Endodermal cell (in vitro differentiated cells): ENCODE measurements at places on chromosomes 1 and 21. TPM values are rescaled to one million over a fixed set of nuclear protein-coding genes. Genes with fewer than 3 reads are reported as not detected.

The TRIM67 gene
- total RNA-seq: 0.04 and 0.05 TPM in 2 replicates

The C1orf53 gene
- total RNA-seq: 1.7 to 3.8 TPM (median 1.7 TPM) in 3 replicates

- peak; percentile 71 for DNase-seq
Observed at GRCh38 chr21:17612023-17612564, 607 bp downstream of the BTG3 start.

DNA sequence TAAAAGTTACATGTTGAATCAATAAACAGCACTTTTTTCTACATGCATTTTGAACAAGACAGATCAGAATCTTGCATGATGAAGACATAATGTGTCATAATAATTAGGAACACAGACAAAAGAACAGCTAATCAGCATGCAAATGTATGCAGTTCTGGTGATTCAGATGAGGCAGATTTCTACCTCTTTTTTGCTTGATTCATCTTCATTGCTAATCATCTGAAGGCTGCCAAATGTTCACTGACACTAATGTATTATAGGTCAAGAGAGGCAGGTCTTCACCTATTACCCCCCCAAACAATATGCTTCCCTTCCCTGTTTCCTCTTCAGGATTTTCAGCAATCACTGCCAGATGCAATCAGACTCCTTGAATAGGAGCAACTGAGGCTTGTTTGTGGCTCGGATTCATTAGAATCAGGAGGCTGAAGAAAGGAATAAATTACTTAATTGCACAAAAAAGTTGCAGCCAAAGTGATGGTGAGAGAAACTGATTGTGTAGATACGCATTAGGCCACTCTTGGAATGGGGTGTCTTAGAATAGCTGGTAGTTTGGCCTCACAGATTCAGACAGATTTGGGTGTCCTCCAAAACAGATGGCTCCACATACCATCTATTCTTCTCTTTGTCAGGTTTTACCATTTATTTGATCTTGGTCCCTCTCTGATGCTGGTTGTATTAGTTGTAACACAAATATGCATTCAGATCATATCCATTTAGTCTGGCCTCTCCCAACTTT is 275.4 kb downstream of the RPS6KC1 start:
- DNase-seq: no peak

GRCh38 chr1:11194407-11195176 is 5.4 kb downstream of the ANGPTL7 start:
- DNase-seq: no peak

DNA sequence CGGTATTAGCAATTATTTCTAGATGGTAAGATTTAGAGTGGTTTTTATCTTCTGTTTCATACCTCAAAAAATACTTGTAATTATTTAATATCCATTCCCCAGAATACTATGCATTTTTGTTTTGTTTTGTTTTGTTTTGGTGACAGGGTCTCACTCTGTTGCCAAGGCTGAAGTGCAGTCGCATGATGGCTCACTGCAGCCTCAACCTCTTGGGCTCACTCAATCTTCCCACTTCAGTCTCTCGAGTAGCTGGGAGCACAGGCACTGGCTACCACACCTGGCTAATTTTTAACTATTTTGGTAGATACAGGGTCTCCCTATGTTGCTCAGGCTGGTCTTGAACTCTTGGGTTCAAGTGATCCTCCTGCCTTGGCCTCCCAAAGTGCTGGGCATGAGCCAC is 252.7 kb downstream of the AKT3 start:
- no peak for DNase-seq

DNA sequence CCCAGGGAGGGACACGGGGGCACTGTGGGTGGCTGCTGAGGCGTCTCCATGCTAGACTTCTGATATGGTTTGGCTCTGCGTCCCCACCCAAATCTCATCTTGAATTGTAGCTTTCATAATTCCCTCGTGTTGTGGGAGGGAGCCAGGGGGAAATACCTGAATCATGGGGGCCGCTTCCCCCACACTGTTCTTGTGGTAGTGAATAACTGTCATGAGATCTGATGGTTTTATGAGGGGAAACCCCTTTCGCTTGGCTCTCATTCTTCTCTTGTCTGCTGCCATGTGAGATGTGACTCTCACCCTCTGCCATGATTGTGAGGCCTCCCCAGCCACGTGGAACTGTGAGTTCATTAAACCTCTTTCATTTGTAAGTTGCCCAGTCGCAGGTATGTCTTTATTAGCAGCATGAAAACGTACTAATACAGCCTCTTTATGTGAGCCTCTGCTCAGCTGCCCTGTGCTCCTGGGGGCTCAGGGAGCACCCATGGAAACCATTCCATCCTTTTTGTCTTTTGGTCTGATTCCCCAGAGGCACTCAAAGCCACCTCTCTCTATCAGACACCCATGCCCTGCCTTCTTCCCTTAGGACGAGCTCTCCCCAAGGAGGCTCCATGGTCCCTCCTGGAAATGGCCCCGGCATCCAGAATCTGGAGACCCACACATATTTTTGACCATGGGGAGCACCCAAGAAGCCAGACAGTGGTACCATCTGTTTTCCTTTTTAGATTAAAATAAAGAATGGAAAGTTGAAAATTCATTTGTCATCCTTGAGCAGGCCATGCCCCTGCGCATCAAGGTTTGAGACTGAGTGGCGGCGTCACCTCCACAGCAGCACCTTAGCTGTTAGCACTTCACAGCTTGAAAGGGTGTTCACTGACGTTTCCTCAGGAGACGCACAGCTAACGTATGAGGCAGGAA is 65.9 kb upstream of the FAM20B start:
- DNase-seq: no peak

- no peak for DNase-seq
Observed at GRCh38 chr1:116194568-116194967, 83.4 kb downstream of the MAB21L3 start.

The GBP6 gene
- not detected in 2 replicates for total RNA-seq

GRCh38 chr1:160460683-160461287 is 60.4 kb downstream of the VANGL2 start:
- DNase-seq: no peak

DNA sequence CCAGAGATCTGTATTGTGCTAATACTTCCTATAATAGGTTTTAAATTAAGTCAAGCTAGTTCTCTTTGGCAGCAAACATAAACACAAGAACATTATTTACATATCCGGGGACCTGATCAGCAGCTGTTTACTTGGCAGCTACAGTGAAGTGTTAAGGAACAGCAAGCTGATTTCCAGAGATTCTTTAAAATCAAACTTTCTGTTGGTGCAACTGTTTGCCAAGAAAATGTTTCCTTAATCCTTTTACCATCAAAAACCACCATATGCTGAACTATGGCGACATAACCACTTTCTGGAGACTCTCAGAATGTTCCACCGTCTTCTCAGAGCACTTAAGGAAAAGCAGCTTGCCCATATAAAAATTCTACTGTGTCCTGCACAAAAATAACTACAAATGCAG is 107.0 kb upstream of the KRTAP19-8 start:
- DNase-seq: no peak

DNA sequence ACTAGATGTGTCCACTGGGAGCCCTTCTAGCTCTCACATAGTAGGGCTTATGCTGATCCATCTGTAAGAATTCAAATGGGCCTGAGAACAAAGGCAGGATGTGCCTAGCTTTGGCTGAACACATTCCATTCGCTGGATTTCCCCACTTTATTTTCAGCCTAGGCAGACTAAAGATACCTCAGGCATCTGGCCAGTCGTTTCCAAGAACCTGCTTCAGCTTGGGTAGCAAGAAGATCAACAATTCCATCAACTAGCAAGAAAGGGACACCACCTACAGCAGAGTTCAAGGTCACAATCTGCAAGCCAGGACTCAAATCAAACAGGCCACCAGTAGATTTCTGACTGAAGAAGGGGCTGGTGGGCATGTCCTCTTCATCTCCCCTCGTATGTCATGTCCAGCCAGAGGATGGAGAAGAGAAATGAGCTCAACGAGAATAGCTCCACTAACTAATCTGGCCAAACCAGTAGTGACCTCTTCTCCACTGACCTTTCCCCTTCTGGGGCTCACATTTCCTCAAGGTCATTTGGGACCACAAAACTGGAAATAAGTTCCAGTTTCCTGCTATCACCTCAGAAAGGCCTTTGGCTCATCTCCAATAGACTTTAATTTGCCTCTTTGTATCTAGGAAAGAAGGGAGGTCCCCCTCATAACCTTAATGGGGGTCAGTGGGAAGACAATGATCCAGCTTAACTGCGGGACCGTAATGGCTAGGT is 14.2 kb downstream of the TXNIP start:
- peak; percentile 24 for DNase-seq

DNA sequence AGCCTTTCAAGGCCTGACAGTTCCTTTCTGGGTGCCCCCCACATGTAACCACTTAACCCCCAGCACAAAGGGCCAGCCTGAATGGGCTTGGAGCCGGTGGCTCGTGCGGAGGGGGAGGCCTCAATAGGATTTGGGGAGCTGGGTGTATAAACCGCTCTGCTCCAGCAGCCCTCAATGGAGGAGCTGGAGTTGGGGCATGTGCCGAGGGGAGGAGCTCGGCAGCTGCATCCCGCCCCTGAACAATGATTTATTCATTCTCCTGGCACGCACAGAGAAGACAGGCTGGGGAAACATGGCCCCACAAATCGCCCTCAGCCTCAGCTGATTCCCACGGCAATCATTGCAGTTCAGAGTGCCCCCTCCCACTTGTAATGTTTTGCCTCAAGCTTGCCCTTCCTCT is 6.9 kb upstream of the C1orf216 start:
- DNase-seq: no peak

DNA sequence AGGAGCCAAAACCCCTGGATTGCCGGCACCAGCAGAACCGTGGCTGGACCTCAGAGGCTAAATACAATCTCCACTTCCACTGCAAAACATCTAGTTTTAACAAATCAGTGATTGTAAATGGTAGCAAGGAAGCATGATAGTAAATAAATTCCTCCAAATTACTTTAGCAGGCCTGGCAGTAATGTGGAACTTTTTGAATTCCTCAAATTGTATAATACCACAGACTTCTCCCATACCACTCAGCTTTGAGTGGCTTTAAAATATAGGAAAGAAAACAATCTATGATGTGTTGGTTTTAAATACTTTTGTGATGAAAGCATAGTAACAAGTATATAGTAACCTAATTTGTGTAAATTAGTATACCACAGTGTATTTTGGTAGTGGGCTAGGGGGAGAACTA is 34.1 kb downstream of the NIBAN1 start:
- DNase-seq: no peak

DNA sequence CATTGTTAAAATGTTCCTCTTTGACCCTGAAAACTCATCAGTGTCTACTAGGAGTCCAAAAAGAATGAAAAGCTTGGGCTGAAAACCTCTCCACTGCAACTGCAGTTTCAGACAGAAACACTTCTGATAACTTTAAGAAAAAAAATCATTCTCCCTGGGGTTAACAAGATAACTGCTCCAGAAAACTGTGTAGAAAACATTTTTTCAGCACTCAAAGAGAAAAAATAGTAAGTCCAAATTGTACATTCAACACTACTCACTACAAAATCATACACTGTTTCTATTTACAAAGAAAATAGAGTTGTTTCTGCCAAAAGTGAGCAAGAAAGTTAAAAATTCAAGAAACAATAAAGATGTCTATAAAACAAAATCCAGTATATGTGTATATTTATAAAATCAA is 157.8 kb downstream of the RERE start:
- no peak for DNase-seq

DNA sequence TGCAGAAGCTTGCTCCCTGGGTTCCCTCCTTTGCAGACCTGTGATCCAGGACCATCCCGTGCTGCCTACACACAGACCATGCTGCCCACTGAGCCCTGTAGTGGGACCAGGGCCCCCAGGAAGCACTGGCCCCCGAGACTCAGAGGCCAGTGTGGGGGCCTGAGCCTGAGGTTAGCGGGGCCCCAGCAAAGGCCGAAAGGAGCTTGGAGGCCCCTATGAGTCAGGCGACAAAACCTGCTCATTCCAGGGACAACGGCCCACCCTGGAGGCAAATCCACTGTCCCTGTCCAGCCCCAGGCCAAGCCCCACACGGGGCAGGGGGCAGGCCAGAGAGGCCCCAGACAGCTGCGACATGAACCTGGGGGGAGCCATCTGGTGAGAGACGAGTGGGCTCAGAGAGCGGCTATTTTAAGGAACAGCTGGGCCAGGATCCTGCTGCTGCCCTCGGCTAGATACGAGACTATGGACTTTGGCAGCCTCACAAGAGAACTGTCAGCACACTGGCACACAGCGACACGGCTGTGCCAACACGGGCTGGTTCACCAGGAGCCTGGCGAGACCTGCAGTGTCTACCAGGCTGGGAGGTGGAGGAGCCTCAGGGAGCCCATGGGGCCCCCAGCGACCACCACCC is 74.7 kb downstream of the ARHGEF16 start:
- no peak for DNase-seq

The AK2 gene
- 117 to 277 TPM (median 118 TPM) in 3 replicates for total RNA-seq

DNA sequence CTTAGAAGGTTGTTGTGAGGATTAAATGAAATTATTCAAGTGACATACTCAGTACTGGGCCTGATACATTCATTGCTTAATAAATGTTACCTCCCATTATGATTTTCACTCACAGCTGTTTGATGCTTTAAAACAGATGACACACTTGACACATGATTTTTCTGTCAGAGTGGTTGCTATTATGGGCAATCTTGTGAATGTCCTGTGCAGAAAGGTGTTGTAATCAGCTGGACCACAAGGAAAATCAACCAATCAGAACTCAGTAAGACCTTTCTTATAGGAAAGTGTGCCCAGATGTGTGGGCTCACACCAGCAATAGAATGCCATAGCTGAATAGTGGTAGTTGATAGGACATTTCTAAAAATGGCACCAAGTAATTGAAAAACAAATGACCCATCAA is 23.5 kb downstream of the GJA5 start:
- no peak for DNase-seq

- DNase-seq: no peak
Observed at GRCh38 chr1:210848474-210848873, 285.5 kb downstream of the KCNH1 start.

- DNase-seq: no peak
Observed at GRCh38 chr1:1331068-1331965, at the start of gene TAS1R3. Gene TAS1R3 (plus strand): TSS chr1:1331280. CDS start chr1:1331346, 66 bp downstream.

The PLA2G2D gene
- total RNA-seq: not detected in 2 replicates

DNA sequence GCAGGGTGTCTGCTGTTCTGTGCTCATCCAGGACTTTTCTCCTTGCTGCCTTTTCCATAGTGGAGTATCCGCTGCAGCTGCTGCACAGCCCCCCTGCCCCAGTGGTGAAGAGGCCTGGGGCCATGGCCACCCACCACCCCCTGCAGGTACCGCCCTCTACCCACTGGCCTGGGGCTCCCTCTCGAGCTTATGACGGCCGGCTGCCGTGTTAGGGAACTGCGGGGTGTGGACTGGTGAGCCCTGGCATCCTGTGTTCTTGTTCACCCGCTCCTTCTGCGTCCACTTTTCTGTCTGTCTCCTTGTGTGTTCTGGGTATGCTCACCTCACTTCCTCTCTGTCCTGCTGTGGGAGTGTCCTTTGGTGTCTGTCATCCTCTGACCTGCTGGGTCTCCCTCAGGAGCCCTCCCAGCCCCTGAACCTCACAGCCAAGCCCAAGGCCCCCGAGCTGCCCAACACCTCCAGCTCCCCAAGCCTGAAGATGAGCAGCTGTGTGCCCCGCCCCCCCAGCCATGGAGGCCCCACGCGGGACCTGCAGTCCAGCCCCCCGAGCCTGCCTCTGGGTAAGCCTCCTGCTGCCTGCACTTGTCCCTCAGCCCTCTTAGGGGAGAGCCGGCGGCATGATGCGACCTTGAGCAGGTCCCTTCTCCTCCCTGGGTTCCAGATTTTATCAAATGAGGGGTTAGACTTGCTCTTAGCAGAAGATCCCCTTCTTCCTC is 29.8 kb downstream of the ETNK2 start:
- DNase-seq: no peak

The OR6N1 gene
- not detected in 2 replicates for total RNA-seq

- no peak for DNase-seq
Observed at GRCh38 chr21:44923480-44924084, 2.9 kb upstream of the ITGB2 start.
